Caki2 (cell line): ENCODE measurements at places on chromosomes 1 and 21. TPM values are rescaled to one million over a fixed set of nuclear protein-coding genes. Genes with fewer than 3 reads are reported as not detected.

- DNase-seq: peak; percentile 6
Observed at GRCh38 chr1:20281801-20282200, 8.9 kb upstream of the VWA5B1 start.

GRCh38 chr1:21898326-21899200 is 38.5 kb downstream of the HSPG2 start:
- DNase-seq: no peak

DNA sequence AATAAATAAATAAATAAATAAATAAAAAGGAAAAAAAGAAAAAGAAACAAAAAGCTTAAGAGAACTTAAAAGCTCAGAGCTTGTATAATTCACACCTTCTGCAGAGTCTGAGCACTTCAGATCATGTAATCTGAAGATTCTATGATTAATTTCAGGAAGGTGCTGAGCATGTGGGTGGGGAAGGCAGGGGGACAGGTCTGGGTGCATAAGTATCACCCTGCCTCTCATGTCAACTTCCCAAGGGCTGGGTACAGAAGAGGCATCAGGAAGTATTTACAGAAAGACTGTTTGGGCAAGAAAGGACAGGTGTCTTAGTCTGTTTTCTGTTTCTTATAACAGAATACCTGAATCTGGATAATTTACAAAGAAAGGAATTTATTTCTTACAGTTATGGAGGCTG is 20.4 kb upstream of the PADI2 start:
- no peak for DNase-seq

- DNase-seq: no peak
Observed at GRCh38 chr1:197725044-197725443, 50.2 kb downstream of the DENND1B start.

DNA sequence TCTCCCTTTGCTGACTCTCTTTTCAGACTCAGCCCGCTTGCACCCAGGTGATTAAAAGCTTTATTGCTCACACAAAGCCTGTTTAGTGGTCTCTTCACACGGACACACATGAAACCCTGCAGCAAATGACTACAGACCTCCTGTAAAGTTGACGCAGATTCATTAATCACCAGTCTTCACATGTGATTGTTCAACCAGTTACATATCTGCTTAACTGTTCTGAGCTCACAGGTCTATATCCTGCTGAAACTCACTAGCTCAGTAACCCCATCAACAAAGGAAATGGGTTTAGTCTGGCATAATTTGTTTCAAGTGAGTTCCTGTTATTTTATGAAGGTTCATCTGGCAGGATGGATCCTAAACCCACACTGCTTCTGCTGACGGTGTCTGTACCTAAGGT is 68.4 kb upstream of the GJA8 start:
- DNase-seq: no peak

- DNase-seq: no peak
Observed at GRCh38 chr1:230012741-230013140, 54.3 kb upstream of the GALNT2 start.

GRCh38 chr1:84912726-84913554 is 19.9 kb upstream of the LPAR3 start:
- no peak for DNase-seq

DNA sequence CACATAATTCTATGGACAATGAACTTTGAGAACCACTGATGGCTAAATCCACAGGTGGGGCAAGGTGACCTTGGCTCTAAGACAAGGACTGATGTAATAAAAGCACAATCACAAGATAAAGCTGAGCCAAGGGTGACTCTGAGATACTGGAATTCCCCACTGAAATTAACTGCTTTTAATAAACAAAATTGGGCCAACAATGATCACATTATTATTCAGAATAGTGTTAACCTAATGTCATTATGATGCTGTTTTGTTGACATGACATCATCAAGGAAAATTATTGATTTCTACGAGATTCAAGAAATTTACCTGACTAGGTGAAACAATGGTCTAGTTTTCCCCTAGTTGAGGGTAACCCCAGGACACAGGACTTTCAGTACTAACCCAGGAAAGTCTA is 273.7 kb upstream of the NFIA start:
- no peak for DNase-seq

GRCh38 chr1:212037900-212038299 is 2.4 kb downstream of the DTL start:
- DNase-seq: no peak

GRCh38 chr21:43361127-43361492 is 65.8 kb downstream of the SIK1 start:
- no peak for DNase-seq

GRCh38 chr21:31543191-31543590 is 116.3 kb upstream of the SOD1 start:
- DNase-seq: no peak

- no peak for DNase-seq
Observed at GRCh38 chr1:72184099-72184701, 98.1 kb downstream of the NEGR1 start.

DNA sequence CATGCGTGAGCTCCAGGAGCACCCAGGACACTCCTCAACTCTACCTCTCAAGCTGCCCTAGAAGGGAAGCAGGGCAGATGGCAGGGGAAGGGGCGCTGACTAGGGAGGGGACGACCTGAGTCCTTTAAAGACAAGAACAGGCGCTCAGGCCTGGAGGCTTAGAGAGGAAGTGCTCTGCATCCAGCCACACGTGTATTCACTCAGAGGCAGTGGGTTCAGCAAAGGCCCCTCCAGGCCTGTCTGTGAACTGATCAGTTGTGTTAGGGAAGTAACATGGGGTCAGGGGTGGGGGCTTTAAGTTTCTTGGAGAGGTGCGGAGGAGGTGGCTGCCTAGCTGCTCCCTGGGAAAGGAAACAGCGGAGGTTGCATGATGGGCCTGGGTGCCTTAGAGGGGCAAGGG is 37.1 kb upstream of the ARF1 start:
- no peak for DNase-seq

DNA sequence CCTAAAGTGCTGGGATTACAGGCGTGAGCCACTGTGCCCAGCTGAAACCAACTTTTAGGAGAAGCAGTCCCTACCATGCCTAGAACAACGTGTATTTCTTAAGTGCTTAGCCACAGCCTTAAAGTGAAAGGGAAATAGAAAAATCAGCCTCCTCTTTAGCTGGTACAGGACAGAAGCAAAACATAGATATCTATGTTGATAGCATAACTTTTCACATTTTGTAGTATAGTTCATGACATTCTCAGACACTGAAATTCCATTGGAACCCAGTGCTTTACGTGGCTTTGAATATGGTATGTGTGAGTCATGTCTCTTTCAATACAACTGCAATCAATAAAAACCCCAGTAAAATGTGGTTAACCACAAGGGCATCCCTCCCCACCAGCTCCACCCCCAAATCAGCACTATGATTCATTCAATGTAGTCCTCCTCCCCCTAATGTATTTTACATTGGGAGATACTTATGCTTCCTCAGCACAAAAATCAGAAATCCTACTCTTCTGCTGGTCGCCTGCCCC is 32.1 kb downstream of the TGFB2 start:
- DNase-seq: peak; percentile 96

DNA sequence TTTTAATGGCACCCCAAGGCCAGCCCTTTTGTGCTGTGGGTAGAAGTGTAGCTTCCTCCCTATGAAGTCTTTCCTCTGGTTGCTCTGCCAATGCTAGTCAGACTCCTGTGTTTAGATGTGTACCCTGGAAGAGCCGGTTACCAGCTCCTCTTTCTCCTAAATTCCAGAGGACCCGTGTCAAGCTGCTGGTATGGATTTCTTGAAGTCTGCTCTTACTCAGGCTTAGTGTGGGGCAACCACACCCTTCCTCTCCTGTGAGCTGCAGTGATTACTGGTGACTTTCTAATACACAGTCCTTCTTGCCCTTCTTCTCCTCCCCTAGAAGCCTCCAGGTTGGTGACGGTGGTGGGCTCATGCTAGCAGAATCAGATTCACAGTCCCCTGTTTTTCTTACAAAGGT is 74.1 kb upstream of the AKT3 start:
- DNase-seq: no peak

GRCh38 chr1:234936612-234937389 is 191.8 kb downstream of the TOMM20 start:
- no peak for DNase-seq

DNA sequence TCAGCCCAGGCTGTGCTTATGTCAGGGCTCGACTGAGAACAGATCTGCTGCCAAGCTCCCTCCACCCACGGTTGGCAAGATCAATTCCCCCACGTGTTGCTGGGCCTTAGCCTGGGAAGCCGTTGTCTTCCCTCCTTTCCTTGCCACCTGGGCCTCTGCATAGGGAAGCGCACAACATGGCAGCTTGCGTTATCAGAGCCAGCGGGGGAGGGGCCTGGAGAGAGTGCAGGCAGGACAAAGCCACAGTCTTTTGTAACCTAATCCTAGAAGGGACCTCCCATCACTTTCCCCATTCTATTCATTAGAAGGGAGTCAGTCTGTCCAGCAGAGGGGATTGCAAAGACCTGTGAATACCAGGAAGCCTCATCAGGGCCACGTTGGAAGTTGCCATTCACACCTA is 17.0 kb upstream of the IGSF21 start:
- no peak for DNase-seq

DNA sequence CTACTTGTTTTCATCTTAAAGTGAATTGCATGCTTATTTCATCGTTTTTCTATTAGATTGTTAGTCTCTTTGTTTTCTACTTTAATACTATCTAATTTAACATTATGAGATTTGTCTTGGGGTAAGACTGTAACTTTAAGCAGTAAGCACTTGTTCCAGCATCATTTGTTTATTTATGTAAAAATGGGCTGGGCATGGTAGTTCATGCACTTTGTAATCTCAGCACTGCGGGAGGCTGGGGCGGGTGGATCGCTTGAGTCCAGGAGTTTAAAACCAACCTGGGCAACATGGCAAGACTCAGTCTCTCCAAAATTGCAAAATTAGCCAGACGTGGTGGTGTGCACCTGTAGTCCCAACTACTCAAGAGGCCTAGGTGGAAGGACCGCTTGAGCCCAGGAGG is 15.3 kb upstream of the PAXBP1 start:
- DNase-seq: no peak

DNA sequence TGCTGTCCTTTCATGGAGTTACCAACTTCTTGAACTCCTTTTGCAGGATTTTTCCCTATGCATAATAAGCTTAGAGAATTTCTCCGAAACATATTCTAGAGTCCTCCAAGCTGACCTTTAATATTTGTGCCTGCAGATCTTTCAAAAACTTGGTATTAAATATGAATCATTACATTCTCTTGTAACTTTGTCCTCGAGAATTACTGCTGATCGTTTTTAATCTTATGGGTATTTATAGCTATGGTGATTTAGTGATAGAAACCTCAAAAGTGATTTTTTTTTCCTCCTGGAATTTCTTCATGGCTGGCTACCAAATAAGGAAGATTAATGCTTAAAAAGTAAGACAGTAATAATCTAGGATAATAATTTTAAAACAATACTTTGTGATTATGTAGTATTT is 39.1 kb downstream of the MAP3K21 start:
- DNase-seq: no peak

DNA sequence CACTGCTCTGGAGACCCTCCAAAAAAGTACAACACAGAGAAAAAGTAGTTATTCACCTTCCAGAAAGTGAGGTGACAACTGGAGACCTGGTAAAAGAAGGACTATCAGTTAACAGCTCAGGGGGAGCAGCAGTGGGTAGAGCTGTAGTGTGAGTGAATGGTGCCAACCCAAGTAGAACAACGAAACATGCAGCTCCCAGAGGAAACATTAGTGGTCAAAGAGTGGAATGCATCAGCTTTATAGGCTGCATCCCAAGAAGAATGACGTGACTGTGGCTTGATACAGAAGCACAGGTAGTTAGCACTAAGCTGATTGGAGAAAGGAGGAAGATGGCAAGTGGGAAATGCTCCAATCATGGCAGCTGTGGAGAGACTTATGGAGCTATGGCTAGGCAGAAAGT is 275.7 kb upstream of the CAMK1G start:
- DNase-seq: no peak

DNA sequence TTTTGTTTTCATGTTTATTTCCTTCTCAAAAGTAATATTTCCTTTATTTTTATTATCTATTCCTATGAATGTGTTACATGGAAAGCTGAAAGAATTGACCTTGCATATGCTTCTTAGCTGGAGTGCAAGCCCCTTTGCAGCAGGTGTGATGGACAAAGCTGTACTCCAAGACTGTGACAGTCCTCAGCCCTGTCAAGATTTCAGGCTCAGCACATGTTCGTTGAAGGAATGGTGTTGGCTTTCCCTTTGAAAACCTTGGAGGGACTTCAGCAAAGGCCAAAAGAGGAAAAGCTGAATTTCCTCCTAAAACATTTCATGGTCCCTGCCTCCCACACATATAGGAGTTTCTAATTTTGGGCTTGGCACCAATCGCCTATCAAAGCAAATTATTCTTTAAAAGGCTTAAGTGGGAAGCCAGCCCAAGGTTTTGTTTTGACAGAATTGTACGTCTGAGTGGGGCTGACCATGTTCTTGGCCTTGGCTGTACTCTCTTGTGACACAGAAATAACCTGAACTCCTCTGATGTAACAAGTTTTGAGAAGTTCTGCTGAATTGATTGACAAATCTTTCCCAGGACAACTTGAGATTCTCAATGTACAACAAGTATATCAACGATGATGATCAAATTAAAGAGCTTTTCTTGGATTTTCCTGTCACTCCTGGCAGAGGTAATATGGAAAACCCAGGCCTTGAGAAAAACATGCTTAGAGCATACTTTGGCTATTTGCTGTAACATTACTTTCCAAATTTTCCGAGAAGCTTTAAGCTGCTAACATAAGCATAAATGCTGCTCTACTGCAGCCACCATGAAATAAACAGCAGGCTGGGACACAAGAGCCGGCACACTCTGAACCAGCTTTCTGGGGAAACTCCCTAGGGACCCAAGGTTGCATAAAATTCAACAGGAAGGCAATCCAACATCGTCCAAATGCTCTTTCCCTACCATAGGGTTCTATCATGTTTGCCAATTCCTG is 135.7 kb upstream of the ZNF648 start:
- DNase-seq: no peak

- DNase-seq: no peak
Observed at GRCh38 chr1:193538680-193539079, 352.3 kb upstream of the B3GALT2 start.

DNA sequence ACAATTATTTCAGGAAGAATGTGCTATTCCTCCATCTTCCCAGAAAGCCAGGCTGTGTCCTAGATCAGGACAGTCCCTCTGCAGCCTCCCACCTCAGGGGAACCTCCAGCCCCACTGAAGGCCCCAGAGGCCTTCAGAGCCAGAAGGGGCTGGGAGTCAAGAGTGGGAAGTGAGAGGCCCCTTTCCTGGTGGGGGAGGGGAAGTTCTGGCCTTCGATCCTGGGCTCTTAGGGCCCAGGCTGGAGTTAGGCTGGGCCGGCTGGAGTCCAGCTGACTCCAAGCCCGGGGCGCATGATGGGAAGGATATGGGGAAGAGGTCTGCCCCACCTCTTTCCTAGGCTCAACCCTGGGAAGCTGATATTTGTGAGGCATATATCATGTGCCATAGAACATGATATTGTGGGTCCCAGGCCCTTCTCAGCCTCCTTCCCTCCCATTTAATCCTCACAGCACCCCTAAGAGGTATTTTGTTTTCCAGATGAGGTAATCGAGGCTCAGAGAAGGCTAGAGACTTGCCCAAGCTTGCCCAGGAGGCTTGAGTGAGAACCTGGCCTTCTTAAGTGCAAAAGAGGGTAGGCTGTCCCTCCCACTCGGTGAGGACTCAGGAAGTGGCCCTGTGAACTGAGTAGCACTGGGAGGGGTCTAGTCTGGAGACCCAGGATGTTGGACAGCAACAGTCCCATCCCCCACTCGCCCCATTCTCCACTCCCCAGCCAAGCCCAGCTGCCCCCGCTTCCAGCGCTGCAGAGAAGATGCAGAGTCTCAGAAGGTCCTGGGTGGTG is 18.6 kb upstream of the HSPG2 start:
- DNase-seq: no peak

Gene IRF2BP2
- 40.0 and 43.2 TPM in 2 replicates for total RNA-seq

Gene TRIM67
- 1.3 TPM in 1 of 2 replicates, not detected in the other for total RNA-seq

Gene PTGS2
- total RNA-seq: 0.03 and 0.20 TPM in 2 replicates

Gene ADAMTS5
- total RNA-seq: under 0.01 and 0.35 TPM in 2 replicates

Gene ARHGEF16
- total RNA-seq: 2.6 and 3.3 TPM in 2 replicates

Gene SAMD11
- total RNA-seq: 69.4 and 98.9 TPM in 2 replicates

Gene CELA2A
- total RNA-seq: not detected in 2 replicates
